ENCODE measurements at places on chromosomes 6 and 20.

GRCh38 chr20:24379484-24379927 is 89.9 kb upstream of the SYNDIG1 start:
- no peak for DNase-seq

- no peak for DNase-seq
Measured at GRCh38 chr6:28789553-28790083, 134.2 kb downstream of the TRIM27 start.

DNA sequence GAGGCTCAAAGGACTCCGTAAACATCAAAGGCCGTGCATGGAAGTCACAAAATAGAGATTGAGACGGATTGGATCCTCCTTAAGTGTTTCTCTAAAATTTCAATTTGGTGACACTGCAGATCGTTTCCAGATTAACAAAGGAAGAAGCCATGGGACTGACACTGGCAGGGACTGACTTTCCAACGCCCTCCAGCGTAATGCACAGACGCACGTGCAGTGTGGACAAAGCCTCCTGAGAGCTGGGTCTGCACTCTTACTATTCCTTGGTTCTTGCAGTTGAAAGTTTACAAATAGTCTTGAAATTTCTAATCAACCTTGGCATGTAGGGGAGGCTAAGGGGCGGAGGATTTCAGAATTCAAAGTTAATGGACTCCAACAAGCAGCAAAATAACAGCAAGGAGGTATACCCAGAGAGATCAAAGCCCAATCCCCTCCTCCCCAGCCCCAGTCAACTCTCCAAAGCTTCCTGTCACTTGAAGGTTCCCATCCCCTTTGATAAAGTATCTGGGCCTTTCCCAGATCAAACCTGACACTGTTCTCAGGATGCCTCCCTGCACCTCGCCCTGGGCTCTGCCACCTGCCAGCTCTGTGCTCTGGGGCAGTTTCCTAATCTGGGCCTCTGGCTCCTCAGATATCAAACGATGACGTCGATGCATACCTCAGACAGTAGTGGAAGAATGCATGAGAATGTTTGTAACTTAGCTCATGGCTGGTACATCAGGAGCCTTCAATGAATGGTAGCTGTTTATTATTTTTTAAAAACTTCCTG is 106.5 kb upstream of the TRAF3IP2 start:
- no peak for DNase-seq

- no peak for DNase-seq
Measured at GRCh38 chr6:56539527-56540105, 103.1 kb downstream of the DST start.

GRCh38 chr6:165511807-165512206 is 151.2 kb downstream of the PDE10A start:
- no peak for DNase-seq

DNA sequence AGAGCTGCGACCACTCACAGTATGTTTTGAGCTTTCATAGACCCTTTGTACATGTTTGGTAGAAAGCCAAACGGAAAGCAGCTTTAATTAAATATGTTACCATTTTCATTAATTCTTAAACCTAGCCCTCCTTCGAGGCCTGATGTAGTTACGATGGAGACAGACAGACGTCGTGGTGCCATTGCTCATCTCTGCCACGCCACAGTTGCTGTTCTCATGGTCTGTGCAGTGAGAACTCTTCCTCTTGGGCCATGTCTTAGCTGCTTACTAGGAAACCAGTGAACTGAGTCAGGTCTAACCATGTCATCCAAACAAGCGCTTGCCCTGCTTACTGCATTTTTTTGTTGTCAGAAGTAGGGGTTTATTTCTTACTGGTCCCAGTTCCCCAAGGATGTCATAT is 62.8 kb downstream of the SNX9 start:
- no peak for DNase-seq

DNA sequence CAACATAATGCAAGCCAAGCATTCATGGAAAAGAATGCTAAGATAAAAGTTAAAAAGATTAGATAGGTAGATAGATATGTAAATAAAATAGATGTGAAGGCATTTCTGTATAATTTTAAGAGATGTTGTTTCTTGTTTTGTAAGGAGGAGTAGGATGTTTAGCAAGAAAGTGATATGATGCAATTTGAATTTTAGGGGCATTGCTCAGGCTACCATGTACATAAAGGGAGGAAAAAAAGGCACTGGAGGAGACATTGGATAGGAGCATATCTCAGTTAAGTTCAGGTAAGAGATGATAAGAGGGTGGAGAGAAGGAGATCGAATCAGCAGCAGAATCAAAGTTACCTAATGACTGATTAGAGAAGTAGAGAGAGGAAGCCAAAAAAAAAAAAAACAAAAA is 194.7 kb downstream of the TENT5A start:
- DNase-seq = no peak
